ENCODE measurements at places on chromosomes 4 and X. TPM values are rescaled to one million over a fixed set of nuclear protein-coding genes. Genes with fewer than 3 reads are reported as not detected.

- peak; percentile 56 for DNase-seq
Observed at GRCh38 chr4:2947926-2948325, 15.3 kb downstream of the NOP14 start.

DNA sequence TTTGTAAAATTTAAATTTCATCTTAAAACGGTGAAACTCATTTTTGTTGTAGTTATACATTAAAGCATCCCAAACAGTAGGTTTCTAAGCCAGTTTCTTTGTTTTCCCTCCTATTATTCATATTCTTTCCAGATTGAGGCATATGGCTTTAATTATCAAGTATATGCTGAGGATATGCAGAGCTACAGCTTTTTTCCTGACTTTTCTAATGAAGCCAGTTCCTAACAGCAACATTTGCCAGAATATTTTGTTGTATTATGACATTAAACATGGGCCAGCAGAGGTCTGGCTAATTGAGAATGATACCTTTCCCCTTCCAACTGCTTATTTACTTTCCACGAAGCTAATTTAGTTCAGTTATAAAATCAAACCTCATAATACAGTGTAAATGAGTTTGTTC is 75.3 kb downstream of the SLIT2 start:
- no peak for DNase-seq

- DNase-seq: no peak
Observed at GRCh38 chr4:117429061-117429460, 343.7 kb upstream of the TRAM1L1 start.

DNA sequence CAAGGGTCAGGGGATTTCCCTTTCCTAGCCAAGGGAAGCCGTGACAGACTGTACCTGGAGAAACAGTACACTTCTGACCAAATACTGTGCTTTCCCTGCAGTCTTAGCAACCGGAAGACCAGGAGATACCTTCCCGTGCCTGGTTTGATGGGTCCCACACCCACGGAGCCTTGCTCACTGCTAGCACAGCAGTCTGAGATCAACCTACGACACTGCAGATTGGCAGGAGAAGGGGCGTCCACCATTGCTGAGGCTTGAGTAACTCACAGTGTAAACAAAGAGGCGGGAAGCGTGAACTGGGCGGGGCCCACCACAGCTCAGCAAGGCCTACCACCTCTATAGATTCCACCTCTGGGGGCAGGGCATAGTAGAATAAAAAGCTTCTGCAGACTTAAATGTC is 48.7 kb upstream of the SRD5A3 start:
- DNase-seq: no peak

The FAT4 gene
- total RNA-seq: 8.7 TPM

DNA sequence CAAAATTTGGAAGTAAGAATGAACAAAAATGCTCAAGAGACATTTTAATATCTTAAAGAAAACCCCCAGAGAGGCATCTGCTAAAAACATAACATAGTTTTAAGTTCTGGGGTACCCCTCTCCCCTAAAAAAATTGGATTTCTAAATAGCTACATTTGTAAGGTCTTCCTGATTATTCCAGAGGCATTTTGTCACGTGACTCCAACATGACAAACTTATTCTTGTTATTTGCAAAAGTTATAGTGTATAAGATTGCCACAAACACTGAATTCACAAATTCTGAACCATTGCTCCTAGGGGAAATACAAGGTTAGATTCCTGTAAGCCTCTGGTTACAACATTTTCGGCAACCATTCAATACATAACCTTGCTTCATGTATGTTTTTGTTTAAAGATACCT is 73.4 kb downstream of the COL25A1 start:
- DNase-seq: no peak

The NUDT10 gene
- not detected for total RNA-seq

- DNase-seq: no peak
Observed at GRCh38 chrX:16745659-16746058, 26.2 kb downstream of the SYAP1 start.

The CENPE gene
- 0.87 TPM for total RNA-seq

DNA sequence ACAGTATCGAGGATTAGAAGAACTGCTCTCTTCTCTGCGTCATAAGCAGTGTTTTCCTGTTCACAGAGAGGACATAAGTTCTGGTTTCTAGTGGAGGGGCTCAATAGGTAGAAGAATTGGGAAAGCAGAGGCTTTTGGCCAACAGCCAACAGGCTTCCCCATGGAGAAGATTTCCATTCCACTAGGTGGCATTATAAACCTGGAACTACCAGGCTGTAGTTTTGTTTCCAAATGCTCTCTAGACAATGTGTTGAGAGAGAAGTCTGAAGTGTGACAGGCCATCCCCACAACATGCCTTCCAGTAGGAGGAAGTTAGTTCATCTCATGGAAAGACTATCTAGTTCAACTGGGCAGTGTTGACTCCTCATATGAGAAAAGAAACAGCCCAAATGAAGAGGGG is 63.8 kb upstream of the ANXA10 start:
- DNase-seq: no peak

The SUPT20HL2 gene
- not detected for total RNA-seq

The TLR2 gene
- 0.60 TPM for total RNA-seq

The LRCH2 gene
- 1.9 TPM for total RNA-seq

- DNase-seq: no peak
Observed at GRCh38 chr4:24980740-24981139, 50.0 kb downstream of the LGI2 start.
